Non-pigmented ciliary epithelial cell (primary cell): ENCODE measurements at places on chromosomes 11 and 22.

DNA sequence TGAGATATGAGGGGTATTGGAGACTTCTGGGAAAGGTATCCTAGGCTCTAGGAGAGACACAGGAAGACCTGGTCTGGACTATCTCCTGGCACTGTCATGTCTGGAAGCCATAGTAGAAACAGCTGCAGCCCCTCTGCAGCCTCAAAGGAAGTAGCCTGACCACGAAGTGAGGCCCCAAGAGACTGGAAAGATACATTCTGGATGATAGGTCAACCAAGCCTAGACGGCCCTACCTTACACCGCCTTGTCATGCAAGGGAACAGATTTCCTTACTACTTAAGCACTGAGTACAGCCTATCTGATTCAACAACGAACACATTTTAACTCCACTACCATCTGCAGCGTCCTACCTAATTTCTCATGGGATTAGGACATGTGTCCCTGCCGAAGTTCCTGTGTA is 31.1 kb downstream of the UQCR10 start:
- DNase-seq: no peak

GRCh38 chr11:68413591-68413999 is 47.0 kb upstream of the PPP6R3 start:
- no peak for DNase-seq

DNA sequence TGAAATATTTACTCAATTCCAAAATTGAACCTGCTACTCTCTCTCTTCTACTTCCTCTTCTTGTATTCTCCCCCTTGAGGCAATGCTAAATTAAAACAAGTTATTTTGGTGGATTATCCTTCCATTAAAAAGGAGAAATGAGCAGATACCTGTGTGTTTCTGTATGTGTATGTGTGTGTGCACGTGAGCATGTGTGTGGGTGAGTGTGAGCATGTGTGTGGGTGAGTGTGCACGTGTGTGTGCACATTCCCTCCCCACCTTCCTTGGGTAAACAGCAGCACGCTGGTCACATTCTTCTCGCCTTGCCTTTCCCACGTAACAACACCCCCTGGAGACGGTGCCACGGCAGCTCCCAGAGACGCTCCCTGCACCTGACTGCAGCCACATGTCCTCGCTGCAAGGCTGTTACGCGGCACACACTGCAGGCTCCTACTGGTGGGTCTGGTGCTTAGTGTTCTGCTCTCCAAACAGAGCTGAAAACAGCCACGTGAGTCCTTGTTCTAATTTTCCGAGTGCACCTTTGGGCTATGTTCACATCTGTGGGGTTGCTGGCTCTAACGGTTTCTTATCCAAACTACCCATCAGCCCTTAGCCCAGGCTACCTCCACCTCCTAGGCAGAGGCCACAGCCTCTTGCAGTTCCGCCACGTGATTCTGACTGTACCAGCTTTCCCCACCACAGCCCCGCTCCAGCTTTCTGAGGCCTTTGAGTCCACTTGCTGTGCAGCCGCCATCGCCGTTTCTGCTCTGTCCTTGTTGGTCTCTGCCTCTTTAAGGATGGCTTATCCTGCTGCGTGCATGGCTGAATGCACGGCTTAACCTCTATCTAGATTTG is 123.4 kb downstream of the CTTN start:
- no peak for DNase-seq

- no peak for DNase-seq
Measured at GRCh38 chr11:118375978-118376377, 16.6 kb downstream of the UBE4A start.

GRCh38 chr22:27576413-27576812 is 225.1 kb downstream of the MN1 start:
- DNase-seq: no peak

DNA sequence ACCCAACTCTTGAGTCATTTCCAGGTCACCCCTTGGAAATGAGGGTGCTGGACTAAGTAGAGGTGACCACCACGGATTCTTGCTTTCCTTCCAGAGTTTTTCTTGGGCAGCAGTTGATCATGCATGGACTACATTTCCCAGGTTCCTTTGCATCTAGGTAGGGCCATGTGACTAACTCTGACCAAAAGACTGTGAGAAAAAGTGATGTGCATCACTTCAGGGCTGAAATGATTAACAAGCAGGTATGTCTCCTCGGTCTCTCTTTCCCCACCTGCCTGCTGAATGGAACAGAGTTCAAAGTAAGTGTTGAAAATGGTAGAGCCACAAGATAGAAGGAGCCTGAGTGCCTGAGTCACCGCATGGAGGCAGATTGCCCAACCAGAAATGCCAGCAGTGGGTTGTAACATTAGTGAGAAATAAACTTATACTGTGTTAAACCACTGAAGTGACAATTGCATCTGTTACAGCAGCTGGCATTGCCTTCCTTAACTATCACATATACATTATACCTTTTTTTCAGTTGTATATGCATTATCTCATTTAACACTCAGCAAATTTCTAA is 113.5 kb downstream of the MN1 start:
- DNase-seq: no peak

- no peak for DNase-seq
Measured at GRCh38 chr22:45686004-45686403, 14.4 kb downstream of the ATXN10 start.

GRCh38 chr11:127628458-127628785 is 627.9 kb upstream of the KIRREL3 start:
- no peak for DNase-seq

- DNase-seq: no peak
Measured at GRCh38 chr11:107180236-107180635, 162.0 kb upstream of the GUCY1A2 start.

DNA sequence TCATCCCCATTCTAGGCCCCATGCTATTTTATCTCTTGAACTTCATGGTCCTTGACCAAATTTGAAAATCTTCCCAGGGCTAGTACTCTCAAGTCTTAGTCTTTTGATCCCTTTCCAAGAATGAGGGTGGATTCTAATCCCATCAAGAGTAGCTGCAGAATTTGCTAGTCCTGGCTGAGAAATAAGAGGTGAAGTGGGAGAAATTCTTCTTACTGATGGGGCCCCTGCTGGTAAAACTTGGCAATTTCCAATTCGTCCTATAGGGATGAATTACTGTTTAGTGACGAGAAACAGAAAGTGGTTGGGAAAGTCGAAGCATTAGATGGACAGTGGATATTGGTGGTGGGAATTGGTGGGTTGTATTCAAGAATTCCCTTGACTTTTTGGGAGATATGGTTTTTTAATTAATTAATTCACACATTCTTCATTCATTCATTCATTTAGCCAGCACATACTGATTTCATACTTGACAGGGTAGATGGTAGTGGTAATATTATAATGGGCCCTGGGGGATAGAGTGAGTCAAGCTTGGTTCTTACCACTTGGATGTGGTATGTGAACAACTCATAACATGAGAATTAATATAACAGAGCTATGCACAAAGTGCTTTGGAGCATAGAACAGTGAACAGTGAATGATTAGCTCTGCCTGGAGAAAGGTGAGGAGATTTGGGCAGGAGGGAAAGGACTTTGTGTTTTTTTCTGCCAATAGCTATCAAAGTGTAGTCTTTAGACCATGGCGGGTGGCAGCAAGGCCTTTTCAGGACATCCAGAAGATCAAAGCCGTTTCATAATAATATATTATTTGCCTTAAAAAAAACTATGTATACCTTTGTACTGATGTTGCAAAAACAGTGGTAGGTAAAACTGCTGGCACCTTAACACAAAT is 103.8 kb downstream of the STIM1 start:
- no peak for DNase-seq

GRCh38 chr11:38524945-38525344 is 1926.9 kb upstream of the RAG2 start:
- no peak for DNase-seq

GRCh38 chr11:36870361-36870760 is 272.3 kb upstream of the RAG2 start:
- DNase-seq: no peak

DNA sequence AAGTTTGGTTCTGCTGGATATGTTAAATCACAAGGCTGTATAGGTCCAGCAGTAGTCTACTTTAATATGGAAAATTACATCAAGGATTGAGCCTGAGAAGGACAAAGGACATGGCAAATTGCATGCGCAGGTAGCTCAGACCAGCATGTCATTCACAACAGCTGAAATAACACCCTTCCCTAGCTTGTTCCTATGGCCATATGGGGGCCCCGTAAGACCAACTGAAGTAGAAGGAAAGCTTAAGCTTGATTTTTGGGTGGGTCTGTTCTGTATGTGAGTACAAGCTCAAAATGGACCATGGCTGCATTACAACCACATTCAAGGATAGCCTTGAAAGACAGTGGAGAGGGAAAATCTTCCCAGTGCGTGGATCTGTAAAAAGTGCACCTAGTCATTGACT is 20.6 kb upstream of the PDE3B start:
- no peak for DNase-seq

DNA sequence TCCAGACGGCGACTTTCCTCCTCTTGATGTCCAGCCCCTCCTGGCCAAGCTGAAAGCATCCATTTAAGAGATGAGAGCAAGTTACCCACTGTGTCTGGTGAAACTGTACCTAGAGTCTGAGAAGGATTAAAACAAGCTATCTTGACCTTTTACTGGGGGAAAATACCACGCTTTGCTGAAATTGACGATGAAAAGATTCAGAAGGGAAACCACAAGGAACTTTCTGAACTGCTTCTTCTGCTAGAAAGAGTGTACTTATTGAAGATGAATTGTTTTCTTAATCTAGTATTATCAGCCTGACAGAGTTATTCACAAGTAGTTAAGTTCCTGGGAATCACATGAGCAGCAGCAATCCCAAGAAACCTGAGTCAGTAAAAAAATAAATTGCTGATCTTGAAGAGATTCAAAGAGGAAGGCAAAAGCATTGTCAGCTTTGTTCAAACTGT is 13.1 kb upstream of the MS4A6A start:
- no peak for DNase-seq

GRCh38 chr11:111759778-111760407 is 6.3 kb downstream of the PPP2R1B start:
- no peak for DNase-seq

- no peak for DNase-seq
Measured at GRCh38 chr22:20228055-20228938, 39.8 kb downstream of the RTN4R start.

GRCh38 chr11:33403344-33403743 is 146.2 kb downstream of the HIPK3 start:
- no peak for DNase-seq

DNA sequence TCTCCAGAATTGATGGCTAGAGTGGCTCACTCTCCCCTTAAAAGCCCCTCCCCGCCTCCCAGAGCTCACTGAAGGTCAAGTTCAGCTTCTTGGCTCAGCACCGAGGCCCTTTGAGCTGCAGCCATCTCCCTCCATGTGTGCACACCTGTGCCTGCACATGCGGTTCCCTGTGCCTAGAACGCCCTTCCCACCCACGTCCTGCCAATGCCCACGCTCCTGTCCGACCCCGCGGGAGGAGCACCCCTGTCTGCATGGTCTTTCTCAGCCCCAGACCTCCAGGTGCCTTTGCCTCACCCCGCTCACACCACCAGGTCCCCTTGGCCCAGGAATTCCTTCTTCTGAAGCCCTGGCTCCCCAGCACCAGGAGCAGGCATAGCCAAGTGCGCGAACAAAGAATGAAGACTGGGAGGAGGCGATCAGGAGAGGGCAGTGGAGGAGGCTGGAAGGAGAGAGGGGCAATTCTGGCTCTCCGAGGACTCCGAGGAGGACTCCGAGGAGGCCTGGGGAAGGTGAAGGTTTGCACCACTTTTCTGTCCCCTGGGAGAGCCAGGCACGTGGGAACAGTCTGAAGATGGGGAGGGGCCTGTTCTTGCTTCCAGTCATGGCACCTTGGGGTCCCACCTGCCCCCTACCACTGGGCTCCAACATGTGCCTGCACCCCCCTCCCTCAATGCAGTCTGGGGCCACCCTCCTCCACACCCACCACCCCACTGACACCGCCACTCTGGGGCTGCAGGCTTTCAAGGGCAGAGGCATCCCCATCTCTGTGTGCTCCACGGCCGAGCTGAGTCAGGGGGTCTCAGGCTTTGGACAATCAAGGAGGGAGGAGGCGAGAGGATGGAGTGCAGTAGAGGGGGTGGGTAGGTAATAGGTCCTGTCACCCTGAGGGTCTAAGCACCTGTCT is 17.7 kb downstream of the IGF2 start:
- no peak for DNase-seq

- DNase-seq: no peak
Measured at GRCh38 chr11:87265132-87265531, 227.4 kb downstream of the TMEM135 start.

GRCh38 chr11:118910309-118911112 is 15.2 kb downstream of the BCL9L start:
- no peak for DNase-seq

DNA sequence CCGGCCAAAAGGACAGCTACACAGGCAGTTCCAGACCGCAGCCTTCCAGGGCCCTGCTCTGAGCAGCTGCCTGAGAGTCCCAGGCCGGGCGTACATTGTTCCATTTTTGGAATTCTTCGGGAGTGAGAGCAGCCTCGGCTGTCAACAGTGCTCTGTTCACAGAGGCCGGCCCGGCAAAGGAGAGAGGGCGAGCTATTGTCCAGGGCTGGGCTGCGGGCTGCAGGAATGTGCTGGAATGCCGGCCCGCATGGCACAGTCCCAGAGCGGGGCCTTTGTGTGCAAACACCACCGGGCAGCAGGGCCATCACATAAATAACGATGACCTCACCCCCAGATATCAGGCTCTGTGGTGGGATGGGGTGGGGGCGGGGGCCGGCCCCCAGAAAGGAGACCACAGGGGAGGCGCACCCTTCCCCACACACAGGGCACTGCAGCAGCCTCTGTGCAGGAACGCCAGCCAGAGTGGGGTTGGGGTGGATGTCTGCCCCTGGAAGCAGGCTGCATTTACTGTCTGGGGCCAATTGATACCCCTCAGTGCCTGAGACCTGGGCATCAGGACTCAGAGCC is 15.8 kb downstream of the LINC01488 start:
- peak; percentile 84 for DNase-seq

DNA sequence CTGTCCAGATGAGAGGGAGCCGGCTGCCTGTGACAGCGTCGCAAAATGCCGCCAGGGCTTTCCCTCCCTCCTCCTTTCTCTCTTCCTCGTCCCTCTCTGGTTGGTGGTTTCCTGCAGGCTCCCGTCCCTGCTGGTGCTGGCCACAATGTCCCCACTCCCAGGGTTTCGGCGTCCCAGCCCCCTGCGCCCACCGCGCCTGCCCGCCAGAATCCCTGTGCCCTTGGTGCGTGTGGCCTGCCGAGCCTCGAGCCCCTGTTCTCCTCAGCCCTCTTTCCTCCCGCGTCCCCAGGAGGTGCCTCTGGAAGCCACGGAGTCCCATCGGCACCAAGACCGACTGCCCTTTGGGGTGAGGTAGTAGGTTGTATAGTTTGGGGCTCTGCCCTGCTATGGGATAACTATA is 37.9 kb upstream of the PPARA start:
- DNase-seq: no peak

DNA sequence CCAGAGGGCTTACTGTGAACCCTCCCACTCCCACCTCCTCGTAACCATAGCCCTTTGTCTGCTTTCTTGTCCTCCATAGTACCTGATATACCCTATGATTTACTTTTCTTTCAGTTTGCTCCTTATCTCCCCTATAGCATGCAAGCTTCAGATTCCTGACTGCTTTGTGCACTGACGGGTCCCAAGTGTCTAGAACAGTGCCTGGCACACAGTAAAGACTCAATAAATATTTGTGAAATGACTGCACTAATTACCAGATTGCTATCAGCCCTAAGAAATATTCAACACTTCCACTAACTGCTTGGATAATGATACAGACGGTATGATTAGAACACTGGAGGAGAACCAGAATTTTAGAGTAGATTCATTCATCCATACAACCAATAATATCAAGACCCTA is 33.0 kb downstream of the ISX start:
- DNase-seq: no peak
